Uterus (tissue), 4 donors: ENCODE measurements at places on chromosomes 13 and 19. TPM values are rescaled to one million over a fixed set of nuclear protein-coding genes. Genes with fewer than 3 reads are reported as not detected.
A peak's percentile ranks its signal among the peaks of the same experiment; 100 is the strongest.

DNA sequence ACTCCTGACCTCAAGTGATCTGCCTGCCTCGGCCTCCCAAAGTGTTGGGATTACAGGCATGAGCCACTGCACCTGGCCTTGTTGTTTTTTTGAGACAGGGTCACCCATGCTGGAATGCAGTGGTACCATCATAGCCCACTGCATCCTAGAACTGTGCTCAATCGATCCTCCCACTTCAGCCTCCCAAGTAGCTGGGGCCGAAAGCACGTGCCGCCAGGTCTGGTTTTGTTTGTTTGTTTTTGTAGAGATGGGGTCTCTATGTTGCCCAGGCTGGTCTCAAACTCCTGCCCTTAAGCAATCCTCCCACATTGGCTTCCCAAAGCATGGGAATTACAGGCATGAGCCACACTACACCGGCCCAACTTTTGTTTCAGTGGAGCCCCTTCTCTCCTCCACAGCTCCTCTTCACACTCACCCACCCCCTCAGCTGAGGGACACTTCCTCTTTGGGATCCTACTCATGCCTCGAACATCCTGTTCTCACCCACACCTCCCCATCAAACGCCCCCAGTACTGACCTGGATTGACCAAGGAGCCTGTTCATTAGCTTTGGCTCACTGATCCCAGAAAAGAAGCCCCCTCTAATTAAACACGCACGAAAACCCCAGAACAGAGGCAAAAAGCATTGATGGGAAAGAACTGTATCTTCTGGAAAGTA is 12.8 kb upstream of the CERS4 start:
- no peak overlapping the region for H3K27ac ChIP-seq
- H3K4me3 ChIP-seq = no peak overlapping the region
- H3K36me3 ChIP-seq = no peaks in the 10 kb centered on the region
- no peaks in the 10 kb centered on the region for H3K27me3 ChIP-seq
- DNase-seq = no peak
- no peaks in the 10 kb centered on the region for H3K4me1 ChIP-seq

GRCh38 chr13:79749984-79750551 is 269.1 kb downstream of the NDFIP2 start:
- no peak overlapping the region for H3K27ac ChIP-seq
- H3K4me3 ChIP-seq = no peak overlapping the region
- peak; percentile 76 for DNase-seq
- H3K36me3 ChIP-seq = no peaks in the 10 kb centered on the region
- H3K27me3 ChIP-seq = no peaks in the 10 kb centered on the region

DNA sequence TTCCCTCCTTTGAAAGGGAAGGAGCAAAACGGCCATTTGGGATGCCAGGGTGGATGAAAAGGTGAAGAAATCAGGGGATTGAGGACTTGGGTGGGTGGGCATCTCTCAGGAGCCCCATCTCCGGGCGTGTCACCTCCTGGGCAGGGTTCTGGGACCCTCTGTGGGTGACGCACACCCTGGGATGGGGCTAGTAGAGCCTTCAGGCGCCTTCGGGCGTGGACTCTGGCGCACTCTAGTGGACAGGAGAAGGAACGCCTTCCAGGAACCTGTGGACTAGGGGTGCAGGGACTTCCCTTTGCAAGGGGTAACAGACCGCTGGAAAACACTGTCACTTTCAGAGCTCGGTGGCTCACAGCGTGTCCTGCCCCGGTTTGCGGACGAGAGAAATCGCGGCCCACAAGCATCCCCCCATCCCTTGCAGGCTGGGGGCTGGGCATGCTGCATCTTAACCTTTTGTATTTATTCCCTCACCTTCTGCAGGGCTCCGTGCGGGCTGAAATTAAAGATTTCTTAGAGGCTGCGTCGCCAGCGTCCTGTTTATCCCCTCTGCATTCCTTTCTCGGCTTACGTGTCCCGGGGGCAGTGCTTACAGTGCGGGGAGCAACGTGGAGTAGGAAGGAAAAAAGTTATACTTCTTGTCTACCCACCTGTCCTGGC is 15.2 kb upstream of the S1PR4 start:
- H3K27ac ChIP-seq = no peak overlapping the region
- H3K36me3 ChIP-seq = no peaks in the 10 kb centered on the region
- H3K4me1 ChIP-seq = no peaks in the 10 kb centered on the region
- H3K4me3 ChIP-seq = no peak overlapping the region
- no peaks in the 10 kb centered on the region for H3K27me3 ChIP-seq
- peak; percentile 50 for DNase-seq

- DNase-seq = no peak
- no peaks in the 10 kb centered on the region for H3K4me1 ChIP-seq
- no peaks in the 10 kb centered on the region for H3K27me3 ChIP-seq
- H3K4me3 ChIP-seq = no peak overlapping the region
- no peaks in the 10 kb centered on the region for H3K36me3 ChIP-seq
These were observed 7.7 kb upstream of the SLC25A15 start for GRCh38 chr13:40781717-40782116.

The SHC2 gene
- total RNA-seq = 13.5 TPM

The COL5A3 gene
- 12.6 TPM for total RNA-seq
